ENCODE measurements at places on chromosomes 2 and 18. TPM values are rescaled to one million over a fixed set of nuclear protein-coding genes. Genes with fewer than 3 reads are reported as not detected.

The DNAH7 gene
- 0.11 TPM for total RNA-seq

- DNase-seq, result no peak
Observed at GRCh38 chr18:73639788-73640187, 507.8 kb downstream of the FBXO15 start.

DNA sequence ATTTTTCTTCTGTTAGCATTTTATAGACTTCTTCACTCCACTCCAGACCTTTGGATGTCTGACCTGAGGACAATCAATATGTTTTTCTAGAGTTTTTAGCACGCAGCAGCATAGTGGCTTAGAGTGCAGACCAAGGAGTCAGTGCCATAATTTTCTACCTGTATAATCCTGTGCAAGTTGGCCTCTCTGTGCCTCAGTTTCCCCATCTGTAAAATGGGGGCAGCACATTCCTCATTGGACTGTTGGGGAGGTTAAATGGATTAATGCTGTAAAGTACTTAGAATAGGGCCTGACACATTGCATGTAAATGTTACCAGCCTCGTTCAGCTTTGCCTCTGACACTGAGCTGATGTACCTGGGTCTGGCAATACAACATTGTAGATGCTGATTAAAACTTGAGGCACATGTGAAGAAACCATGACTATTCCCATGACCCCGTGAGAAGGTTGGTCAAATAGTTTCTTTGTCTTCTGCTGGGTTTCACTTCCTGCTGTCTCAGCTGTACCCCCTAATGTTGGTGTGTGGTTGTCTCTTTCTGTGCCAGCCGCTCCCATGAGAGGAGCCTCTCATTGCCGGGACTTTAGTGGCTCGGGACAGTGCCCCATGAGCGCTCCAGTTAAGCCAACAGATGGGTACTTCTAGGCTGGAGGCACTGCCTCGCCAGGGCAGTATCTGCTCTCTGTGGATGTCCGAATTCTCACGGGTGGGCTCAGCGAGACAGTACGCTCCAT is 125.3 kb downstream of the SH3RF3 start:
- no peak for DNase-seq

DNA sequence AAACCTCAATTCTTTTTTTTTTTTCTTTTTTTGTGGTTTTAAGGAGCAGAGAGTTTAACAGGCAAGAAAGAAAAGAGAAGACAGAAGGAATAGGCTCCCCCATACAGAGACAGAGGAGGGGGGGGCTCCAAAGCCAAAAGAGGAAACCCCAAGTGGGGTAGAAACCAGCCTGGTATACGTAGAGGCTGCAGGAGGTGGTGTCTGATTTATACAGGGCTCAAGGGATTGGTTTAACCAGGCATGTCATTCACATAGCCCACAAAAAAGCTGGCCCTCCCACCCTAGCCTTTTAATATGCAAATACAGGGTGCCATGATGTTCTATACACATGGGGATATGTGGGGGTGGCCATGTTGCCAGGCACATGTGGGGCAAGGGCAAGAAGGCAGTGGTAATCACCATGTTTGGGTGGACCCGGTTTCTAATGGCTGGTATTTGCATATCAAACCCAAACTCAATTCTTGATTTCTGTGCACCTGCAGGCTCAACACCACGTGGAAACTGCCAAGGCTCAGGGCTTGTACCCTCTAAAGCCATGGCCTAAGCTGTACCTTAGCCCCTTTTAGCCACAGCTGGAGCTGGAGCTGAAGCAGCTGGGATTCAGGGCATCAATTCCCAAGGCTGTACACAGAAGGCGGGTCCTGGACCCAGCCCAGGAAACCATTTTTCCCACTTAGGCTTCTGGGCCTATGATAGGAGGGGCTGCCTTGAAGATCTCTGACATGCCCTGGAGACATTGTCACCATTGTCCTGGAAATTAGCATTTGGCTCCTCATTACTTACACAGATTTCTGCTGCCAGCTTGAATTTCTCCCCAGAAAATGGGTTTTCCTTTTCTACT is 170.3 kb downstream of the MAIP1 start:
- no peak for DNase-seq

- DNase-seq, result no peak
Observed at GRCh38 chr2:123540291-123540690, 484.8 kb upstream of the CNTNAP5 start.

DNA sequence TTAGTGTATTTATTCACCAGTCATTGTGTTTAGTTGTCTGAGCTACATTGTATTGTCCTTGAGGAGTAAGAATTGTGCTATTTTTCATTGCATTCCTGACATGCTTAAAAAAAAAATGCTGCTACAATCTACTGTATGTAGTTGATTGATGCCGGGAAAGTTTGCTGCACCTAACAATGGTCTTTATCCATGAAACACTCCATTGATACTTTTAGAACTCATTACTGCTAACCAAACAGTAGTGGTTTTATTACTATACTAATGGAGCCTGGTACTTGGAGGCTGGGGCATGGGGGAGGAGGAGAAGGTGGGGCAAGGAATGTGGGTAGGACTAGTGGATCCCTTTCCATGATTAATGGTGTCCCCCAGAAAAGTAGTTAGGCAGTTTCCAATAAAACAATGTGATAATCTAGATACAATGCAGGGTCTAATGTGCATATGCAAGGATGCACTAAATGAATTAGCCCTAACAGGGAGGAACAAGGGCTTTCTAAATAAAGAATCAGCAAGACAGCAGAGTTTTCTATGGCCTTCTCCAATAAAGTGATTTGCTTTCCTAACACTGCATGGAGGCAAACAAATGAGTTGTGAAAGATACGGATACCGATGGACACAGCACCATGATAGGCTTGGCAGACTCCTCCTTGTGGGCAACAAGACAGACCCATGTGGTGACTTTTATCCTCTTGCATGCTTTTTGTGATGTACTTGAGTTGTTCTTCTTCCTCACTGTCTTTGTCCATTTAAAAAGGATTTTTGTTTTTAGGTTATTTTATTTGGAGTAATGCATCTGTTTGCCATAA is 78.5 kb downstream of the FMNL2 start:
- no peak for DNase-seq

Measured in natural killer cell treated with Interleukin-12 subunit alpha and Interleukin-12 subunit beta and Interleukin-15 and Interleukin-18, amount 100 ng/mL, for 72 hours (primary cell).